A549 treated with CORT108297 at 1 μM for 4 hours (cell line): ENCODE measurements at places on chromosomes 1 and 21. TPM values are rescaled to one million over a fixed set of nuclear protein-coding genes. Genes with fewer than 3 reads are reported as not detected.

Gene C1orf185
- total RNA-seq = not detected in 5 replicates

Gene NCAM2
- not detected in 5 replicates for total RNA-seq

Gene AMY1B
- not detected in 5 replicates for total RNA-seq

Gene NOTCH2
- 18.6 to 31.1 TPM (median 25.7 TPM) in 5 replicates for total RNA-seq

Gene TRIM46
- 1.4 to 2.5 TPM (median 2.1 TPM) in 5 replicates for total RNA-seq

Gene LDLRAD1
- total RNA-seq = not detected in 5 replicates

Gene NUDC
- 121 to 141 TPM (median 129 TPM) in 5 replicates for total RNA-seq

Gene HSD3B2
- total RNA-seq = not detected in 5 replicates

Gene GJA8
- total RNA-seq = not detected in 5 replicates

Gene RNF19B
- 22.2 to 24.3 TPM (median 22.7 TPM) in 5 replicates for total RNA-seq

Gene OVAAL
- total RNA-seq = 0.06 to 0.12 TPM (median 0.08 TPM) in 3 of 5 replicates, not detected in the others

Gene AMY1C
- total RNA-seq = not detected in 5 replicates

Gene SYCP1
- total RNA-seq = not detected in 5 replicates

Gene LCE1B
- 0.07 TPM in 1 of 5 replicates, not detected in the others for total RNA-seq

Gene TENT5C
- total RNA-seq = 0.05 to 0.13 TPM (median 0.07 TPM) in 5 replicates

Gene PLOD1
- total RNA-seq = 69.8 to 85.5 TPM (median 83.1 TPM) in 5 replicates

Gene S100A14
- total RNA-seq = 0.30 to 0.71 TPM (median 0.40 TPM) in 5 replicates

Gene BGLAP
- total RNA-seq = 0.34 to 0.75 TPM (median 0.52 TPM) in 4 of 5 replicates, not detected in the other

Gene LCE2B
- total RNA-seq = not detected in 5 replicates

Gene CFAP141
- total RNA-seq = 0.29 TPM in 1 of 5 replicates, not detected in the others

Gene RPTN
- total RNA-seq = not detected in 5 replicates

Gene B3GALT5
- 0.22 to 0.32 TPM (median 0.25 TPM) in 5 replicates for total RNA-seq

Gene TMEM125
- 0.09 TPM in 1 of 5 replicates, not detected in the others for total RNA-seq

Gene ITGB2
- total RNA-seq = 0.55 to 0.77 TPM (median 0.66 TPM) in 5 replicates

Gene ASH1L
- total RNA-seq = 8.4 to 11.9 TPM (median 11.5 TPM) in 5 replicates

Gene ERI3
- total RNA-seq = 46.5 to 63.9 TPM (median 62.7 TPM) in 5 replicates

Gene ACTL8
- total RNA-seq = 1.2 to 2.0 TPM (median 1.5 TPM) in 5 replicates

Gene DIPK1A
- total RNA-seq = 8.1 to 10.1 TPM (median 9.7 TPM) in 5 replicates

Gene KRTAP10-4
- total RNA-seq = not detected in 5 replicates

Gene SH3BGR
- total RNA-seq = 0.95 to 1.2 TPM (median 1.2 TPM) in 5 replicates

Gene UQCRH
- total RNA-seq = 385 to 553 TPM (median 411 TPM) in 5 replicates

Gene MTARC1
- 8.8 to 11.1 TPM (median 10.0 TPM) in 5 replicates for total RNA-seq

Gene GPR37L1
- 0.10 to 0.19 TPM (median 0.16 TPM) in 5 replicates for total RNA-seq

Gene MINDY1
- 2.9 to 3.6 TPM (median 3.3 TPM) in 5 replicates for total RNA-seq

Gene RIMKLA
- total RNA-seq = 0.69 to 1.2 TPM (median 0.84 TPM) in 5 replicates
